Omental fat pad (tissue), 4 donors: ENCODE measurements at places on chromosomes 11 and 22.

GRCh38 chr22:46801826-46802607 is 39.6 kb downstream of the TBC1D22A start:
- no peak for DNase-seq

- no peak for DNase-seq
These were observed 90.6 kb downstream of the TSPAN18 start for GRCh38 chr11:44817207-44817949.

- no peak for DNase-seq
These were observed 160.8 kb downstream of the CRYBB2 start for GRCh38 chr22:25380122-25380747.

DNA sequence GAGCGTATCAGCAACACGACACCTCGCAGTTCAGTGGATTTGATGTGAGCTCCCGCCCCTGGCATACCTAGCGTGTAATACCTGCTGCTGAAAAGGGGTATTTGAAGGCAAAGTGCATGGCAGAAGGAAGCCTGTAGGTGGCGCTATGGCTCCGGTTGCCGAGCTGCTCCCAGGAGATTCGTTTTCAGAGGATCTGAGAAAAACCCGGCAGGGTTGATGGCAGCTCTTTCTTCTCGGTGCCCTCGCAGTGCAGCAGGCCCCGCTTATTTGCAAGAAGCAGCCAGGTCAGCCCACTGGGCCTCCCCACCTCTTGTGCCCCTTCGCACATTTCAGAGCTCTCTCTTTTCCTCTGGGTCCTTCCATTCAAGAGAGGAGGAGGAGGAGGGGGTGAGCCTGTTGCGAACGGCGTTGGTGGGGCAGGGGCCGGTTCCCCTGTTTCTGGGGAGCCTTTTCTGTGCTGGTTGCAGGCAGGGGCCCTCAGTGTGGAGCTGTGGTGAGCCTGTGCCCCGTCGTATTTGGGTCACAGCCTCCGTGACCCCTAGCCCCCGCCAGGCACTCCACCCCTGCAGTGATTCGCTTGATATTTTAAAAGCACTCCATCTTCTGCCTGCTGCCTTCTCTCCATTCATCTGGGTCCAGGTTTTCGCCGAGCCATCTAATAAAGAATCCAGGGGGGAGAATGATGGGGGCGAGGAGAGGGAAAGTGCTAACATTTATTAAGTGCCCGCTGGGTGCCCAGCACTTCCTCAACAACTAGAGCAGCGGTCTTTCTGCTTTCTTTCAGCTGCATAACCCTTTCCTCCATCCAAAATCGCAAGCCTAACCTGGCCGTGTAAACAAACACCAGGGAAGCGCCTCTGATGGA is 85.3 kb upstream of the SYT13 start:
- peak; percentile 53 for DNase-seq

GRCh38 chr11:70175236-70175698 is 27.8 kb upstream of the FADD start:
- no peak for DNase-seq

DNA sequence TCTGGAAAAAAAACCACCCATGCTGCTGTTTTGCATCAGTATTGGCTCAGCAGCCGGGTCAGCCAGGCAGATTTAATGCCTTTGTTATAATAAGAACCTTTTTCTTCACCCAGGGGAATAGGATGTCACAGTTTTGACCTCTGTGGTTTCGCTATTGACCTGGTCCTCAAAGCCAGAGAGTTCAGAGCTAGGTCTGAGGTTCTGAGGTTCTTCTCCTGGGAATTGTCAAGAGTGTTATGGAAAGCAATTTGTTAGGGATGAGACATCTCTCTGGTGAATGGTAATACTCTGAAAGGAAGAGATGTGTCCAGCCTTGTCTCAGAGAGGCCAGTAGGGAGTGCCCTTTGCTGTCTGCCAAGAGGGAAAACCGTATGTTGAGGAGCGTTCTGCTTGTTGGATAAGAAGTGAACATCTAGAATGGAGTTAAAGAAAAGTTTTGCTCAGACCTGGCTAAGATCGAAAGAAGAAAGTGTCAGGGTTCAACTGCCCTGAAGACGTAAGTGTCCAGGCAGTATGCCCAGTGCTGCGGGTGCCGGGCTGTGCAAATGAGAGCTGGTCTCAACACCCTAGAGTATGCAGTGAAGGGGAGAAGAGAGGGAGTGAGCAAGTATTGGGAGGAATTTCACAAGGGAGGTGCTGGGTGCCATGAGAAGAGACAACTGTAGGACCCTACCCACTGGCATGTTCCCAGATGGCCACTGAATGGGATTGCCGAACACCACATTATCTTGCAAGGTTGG is 150.9 kb upstream of the TTC12 start:
- DNase-seq, result no peak

DNA sequence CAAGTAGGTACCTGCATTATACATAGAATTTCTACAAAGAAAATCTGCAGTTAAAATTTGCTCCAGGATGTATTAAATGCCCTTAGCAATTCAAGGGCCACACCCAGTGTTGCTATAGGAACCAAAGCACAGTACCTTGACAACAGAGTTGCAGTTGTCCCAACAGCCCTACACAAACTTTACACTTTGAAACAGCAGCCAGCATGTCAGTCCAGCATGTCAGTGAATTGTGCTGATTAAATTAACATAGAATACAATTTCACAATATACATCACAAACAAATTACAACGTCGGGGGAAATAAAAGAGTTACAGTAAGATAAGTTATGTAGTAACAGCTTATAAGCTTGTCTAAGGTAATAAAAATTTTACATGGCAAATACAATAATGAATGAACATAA is 389.2 kb downstream of the SOX6 start:
- no peak for DNase-seq

- no peak for DNase-seq
These were observed 5.4 kb downstream of the TRABD start for GRCh38 chr22:50190941-50191741.

DNA sequence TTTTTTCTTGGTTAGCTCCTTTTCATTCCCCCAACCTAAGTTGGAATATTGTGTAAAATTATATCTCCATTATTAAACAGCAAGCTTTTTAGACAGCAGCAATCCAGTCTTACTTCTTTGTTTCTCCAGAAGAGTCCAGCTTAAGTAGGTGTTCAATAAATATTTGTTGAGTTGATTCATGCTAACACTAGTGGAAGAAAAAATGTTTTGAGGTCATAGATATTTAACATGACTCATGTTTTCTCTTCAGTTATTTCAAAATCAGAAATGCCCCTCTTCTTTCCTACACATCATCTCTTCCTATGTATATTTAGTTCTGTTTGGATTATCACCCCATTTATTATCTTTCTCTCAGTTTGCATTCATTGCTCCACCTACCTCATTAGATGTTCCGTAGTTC is 20.3 kb downstream of the CCDC83 start:
- no peak for DNase-seq

- no peak for DNase-seq
These were observed 28.9 kb downstream of the NAP1L4 start for GRCh38 chr11:2963112-2963754.

- DNase-seq, result no peak
These were observed 190.5 kb upstream of the MTMR2 start for GRCh38 chr11:96114178-96115064.

- DNase-seq, result no peak
These were observed 309.8 kb upstream of the NCAM1 start for GRCh38 chr11:112651386-112651785.

DNA sequence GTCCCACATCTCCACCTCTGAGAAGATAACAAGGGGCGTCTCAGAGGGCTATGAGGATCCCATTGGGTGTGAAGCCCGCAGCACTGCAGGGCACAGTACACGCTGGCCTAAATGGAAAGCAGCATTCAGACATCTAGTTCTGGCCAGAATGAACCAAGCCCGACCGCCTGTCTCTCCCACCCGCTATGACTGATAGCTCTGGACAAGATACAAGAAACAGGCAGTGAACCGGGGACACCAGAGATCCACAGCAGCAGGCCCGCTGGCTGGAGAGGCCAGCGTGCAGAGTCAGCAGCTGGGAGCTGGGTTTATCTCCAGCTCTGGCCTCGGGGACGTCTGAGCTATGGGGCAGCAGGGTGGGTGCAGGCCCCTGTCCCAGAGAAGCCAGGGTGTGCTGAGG is 9.6 kb downstream of the CERK start:
- DNase-seq, result no peak

- peak; percentile 30 for DNase-seq
These were observed 2.4 kb downstream of the PIM3 start for GRCh38 chr22:49962751-49963646.

- DNase-seq, result no peak
These were observed 787.0 kb downstream of the OPCML start for GRCh38 chr11:132745306-132745705.

DNA sequence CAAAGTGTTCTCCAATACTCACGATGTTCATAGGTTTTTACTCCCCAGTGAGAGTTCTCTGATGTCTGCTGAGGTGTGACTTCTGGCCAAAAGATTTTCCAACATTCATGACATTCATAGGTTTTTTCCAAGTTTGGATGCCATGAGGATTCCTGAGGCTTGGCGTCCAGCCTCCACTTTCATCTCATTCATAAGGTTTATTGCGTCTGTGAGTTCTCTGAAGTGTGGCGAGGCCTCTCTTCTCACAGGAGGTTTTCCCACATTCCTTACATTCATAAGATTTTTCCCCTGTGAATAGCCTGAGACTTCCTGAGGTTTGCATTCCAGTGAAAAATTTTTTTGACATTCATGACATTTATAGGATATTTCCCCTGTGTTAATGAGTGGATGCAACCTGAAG is 1014.1 kb downstream of the LRRC4C start:
- DNase-seq, result no peak
